ENCODE measurements at places on chromosomes 6 and 20.

DNA sequence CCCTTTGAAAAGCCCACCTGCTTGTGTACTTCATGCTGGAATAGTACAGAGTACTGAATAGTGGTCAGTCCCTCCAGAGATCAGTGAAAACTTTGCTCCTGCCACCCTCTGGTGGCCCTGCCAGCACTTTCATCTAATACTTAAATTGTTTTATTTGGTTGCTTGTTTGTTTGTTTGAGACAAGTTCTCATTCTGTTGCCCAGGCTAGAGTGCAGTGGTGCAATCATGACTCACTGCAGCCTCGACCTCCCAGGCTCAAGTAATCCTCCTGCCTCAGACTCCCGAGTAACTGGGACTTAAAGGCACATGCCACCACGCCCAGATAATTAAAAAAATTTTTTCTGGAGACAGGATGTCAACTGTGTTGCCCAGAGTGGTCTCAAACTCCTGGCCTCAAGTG, 9.1 kb downstream of the FAM83D start:
- DNase-seq, result no peak

DNA sequence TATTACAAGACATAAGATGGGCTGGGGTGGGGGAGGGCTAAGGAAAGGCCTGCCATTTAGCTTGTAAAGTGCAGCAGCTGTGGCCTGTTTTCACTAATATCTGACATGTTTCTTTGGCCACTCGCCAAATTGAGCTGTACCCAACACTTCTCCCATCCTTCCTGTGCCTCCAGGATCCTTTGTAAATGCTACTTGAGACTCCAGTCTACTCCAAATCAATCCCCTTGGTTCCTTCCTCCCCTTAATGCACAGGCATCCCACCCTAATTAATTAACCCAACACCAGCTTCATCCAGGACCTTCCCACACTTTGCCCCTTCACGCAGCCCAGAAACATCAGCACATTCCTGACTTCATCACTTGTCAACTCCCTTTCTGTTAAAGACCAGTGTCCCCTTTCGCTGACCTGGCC, 55.0 kb upstream of the TCF21 start:
- no peak for DNase-seq

- DNase-seq, result no peak
Measured at GRCh38 chr6:36118550-36119107, 11.7 kb upstream of the MAPK13 start.

- DNase-seq, result no peak
Measured at GRCh38 chr6:24584382-24584720, 61.6 kb downstream of the KIAA0319 start.

DNA sequence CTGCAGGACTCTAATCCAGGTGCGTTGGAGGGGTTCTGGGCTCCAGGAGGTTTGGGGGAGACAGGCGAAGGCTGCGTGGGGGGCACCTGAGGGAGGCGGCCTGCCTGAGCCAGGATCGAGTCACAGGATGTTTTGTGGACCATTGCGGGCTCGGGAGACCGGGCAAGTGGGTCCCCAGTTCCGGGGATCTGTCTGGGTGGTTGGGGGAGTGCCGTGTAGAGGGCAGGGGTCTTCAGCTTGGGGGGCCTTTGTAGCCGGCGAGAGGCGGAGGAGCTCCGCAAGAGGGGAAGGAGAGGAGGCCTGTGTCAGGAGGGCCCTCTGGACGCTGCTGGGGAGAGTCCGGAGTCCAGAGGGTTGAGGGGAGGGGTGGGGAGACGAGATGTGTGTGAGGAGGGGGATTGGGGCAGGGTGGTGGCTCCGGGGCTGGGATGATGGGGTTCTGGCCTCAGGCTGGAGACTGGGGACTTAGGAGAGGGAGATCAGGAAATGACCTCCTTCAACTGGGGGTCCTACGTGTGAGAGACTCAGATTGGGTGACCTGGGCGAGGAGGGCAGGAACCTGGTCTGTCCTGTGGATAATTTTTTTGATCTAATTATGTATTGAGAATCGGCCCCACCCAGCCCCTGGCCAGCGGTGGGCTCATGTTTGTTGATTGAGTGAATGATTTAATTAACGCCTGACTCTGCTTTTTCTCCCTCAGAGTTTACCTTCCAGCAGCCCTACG, 505 bp downstream of the SNAI1 start:
- no peak for DNase-seq

GRCh38 chr6:43347021-43347420, 22.4 kb downstream of the ZNF318 start:
- DNase-seq, result no peak

GRCh38 chr6:154909821-154910220, 85.3 kb upstream of the TIAM2 start:
- DNase-seq, result no peak

DNA sequence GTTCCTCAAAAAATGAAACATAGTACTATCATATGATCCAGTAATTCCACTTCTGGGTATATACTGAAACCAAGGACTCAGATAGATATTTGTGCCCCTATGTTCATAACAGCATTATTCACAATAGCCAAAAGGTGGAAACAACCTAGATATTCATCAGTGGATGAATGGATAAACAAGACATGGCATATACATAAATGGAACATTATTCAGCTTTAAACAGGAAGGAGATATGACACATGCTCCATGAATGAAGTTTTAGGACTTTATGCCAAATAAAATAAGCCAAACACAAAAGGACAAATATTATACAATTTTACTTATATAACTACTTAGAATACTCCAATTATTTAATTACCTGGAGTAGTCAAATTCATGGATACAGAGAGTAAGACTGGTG, 16.4 kb downstream of the PLCB1 start:
- no peak for DNase-seq

GRCh38 chr20:23165307-23165750, 79.2 kb upstream of the CD93 start:
- no peak for DNase-seq

DNA sequence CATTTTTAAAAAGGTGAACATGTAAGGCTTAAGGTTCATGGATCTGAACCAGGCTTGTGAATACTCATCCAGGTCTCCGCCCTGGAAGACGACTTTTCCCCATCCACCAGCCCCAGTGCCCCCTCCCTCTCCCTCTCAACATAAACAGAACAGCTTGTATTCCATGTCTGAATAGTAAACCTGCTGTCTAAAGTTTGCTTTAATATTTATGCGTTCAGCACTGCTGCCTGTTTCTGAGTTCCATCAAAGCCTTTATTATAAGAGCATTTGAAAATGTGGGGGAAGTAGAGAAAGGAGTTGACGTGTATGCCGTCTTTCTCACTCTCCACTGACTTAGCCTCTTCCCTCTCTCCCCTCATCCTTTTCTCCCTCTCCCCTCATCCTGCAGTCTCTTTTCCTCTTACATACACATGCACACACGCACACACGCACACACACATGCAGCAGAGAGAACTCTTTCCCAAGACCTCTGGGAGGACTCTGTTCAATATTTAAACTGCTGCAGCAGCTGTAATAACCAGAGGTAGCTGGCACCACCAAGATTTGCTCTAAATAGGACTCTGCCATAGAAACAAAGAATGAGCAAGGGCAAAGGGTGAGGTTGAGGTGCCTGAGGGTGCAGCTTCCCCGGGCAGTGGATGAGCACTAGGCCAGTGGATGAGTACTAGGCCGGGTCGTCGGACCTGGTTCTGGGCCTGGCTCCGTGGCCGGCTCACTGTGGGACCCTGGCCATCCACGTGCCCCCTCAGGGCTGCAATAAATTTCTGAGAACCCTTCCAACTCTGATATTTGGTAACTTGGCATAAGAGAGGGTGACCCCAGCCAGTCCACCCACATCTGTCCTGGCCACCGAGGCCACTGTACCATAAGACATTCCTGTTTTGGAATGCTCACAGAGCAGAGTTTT, 35.4 kb upstream of the VSTM2L start:
- DNase-seq, result no peak

- no peak for DNase-seq
Measured at GRCh38 chr6:31907158-31907813, 5.4 kb upstream of the ZBTB12 start.

GRCh38 chr6:119739769-119740168, 390.2 kb upstream of the MAN1A1 start:
- no peak for DNase-seq

GRCh38 chr20:17659801-17660200, 22.2 kb downstream of the RRBP1 start:
- no peak for DNase-seq

All from tibial nerve (tissue), 4 donors.